ENCODE measurements at places on chromosomes 12 and 14.

GRCh38 chr12:114868995-114869834 is 185.2 kb upstream of the TBX3 start:
- no peak for DNase-seq

GRCh38 chr14:37197421-37198272 is at the start of gene MIPOL1:
MIPOL1 (plus strand) TSS chr14:37197937; CDS start chr14:37247889, 49,952 bp downstream.
- DNase-seq: no peak

- no peak for DNase-seq
Observed at GRCh38 chr14:94903338-94903737, 133.4 kb upstream of the GSC start.

- DNase-seq: no peak
Observed at GRCh38 chr14:92523752-92524151, 10.2 kb downstream of the RIN3 start.

GRCh38 chr14:95903165-95903564 is 26.5 kb downstream of the TUNAR start:
- no peak for DNase-seq

GRCh38 chr14:71322655-71323250 is 415.5 kb downstream of the PCNX1 start:
- DNase-seq: peak; percentile 50

DNA sequence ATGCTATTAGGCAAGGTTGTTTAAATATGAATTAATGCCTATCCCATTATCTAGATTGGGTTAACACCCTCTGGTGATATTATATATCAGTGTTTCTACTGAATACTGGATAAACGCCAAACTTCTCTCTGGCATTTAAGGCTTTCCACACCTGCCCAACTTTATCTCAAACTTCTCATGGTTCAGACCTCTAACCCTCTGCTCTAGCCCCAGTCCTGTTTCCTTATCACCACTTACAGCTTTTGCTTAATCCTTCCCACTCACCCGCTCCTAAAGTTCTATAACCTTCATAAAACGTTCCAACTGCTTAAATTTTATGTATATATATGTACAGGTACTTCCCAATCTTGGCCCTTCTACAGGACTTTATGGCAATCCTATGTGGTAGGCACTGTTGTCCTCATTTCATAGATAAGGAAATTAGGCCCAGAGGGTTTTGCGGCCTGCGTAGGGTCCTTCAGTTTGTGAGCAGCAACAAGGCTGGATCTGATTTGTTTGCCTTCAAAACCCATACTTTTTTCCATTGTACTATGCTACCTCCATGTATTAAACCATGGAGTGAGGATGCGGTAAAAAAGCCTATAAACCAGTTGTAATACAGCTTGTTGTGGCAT is 1.2 kb downstream of the LPCAT3 start:
- DNase-seq: no peak

- DNase-seq: no peak
Observed at GRCh38 chr14:59455411-59455810, 9.8 kb downstream of the GPR135 start.

- no peak for DNase-seq
Observed at GRCh38 chr14:99226687-99227086, 45.3 kb downstream of the BCL11B start.

GRCh38 chr14:56555921-56556570 is 23.6 kb upstream of the TMEM260 start:
- no peak for DNase-seq

- no peak for DNase-seq
Observed at GRCh38 chr12:103868215-103868614, 27.2 kb upstream of the NT5DC3 start.

- no peak for DNase-seq
Observed at GRCh38 chr14:74358176-74358829, 10.0 kb downstream of the VRTN start.

- no peak for DNase-seq
Observed at GRCh38 chr12:74317078-74317601, 220.5 kb upstream of the ATXN7L3B start.

- no peak for DNase-seq
Observed at GRCh38 chr12:114272605-114273004, 133.3 kb downstream of the TBX5 start.

DNA sequence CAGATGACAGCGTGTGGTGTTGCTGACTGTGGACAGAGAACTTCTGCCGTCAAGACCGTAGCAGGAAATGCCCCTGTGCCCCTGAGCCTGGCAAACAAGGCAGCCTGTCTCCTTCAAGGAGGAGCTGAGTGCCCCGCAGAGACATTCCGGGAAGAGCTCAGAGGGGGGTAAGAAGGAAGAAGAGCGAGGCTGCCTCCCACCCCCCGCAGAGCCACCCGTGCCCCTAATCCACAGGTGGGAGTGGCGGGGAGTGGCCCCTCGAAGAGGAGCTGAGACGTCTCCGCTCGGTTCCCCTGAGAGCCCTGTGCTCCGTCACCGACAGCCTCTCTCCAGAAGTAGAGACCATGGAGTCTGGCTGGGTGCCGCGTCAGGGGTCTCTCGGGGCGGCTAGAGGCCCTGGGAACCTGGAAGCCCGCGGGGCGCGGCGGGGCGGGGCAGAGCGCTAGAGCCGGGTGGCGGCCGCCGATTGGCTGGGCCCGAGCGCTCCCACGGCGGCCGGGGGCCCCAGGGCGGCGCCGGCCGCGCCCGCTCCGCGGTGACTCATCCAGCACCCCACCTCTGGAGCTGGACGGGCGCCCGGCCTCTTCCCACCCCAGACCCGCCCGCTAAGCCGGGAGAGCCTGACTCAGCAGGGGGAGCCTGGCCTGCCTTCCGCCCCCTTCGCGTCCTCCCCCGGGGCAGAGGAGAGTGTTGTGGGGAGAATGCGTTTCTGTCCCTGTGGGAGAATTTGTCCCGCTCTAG is 25.2 kb upstream of the KRT78 start:
- peak; percentile 61 for DNase-seq

- DNase-seq: peak; percentile 66
Observed at GRCh38 chr12:47360771-47361388, 281.1 kb upstream of the AMIGO2 start.

GRCh38 chr12:81683881-81684280 is 75.3 kb downstream of the PPFIA2 start:
- no peak for DNase-seq

- no peak for DNase-seq
Observed at GRCh38 chr12:120862664-120863063, 41.5 kb downstream of the SPPL3 start.

DNA sequence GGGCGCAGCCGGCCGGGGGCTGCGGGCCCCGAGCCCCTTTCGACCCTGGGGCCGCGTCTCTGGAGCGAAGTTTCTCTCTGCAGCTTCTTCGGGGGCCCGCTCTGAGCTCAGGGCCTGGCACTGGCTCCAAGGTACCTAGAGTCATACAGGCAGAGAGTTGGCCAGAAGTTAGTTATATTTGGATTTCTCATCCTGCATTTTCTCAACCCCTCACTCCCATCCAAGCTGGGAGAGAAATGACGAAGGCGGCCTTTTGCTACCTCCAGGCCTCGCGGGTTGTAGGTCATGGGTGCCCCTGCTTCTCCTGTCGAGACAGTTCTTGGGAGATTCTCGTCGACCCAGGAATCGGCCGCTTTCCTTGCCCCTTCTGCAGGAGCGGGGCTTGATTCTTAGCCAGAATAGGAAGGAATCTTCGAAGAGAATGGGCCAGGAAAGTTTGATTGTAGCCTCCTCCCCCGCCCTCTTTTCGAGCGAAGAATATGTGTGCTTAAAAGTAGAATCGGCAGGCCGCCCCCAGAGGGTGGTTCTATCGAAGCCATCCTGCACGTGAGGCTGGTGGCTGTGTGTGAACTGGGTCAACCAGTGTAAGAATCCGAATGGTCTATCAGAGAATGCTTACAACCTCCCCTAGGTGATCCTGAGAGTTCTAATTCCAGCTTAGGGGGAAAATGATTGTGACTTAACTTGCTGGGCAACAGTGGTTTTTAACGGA is 785 bp downstream of the MLEC start:
- peak; percentile 59 for DNase-seq

- DNase-seq: peak; percentile 50
Observed at GRCh38 chr12:122064025-122064777, 14.4 kb upstream of the MLXIP start.

GRCh38 chr12:116454950-116455447 is 104.2 kb upstream of the MAP1LC3B2 start:
- no peak for DNase-seq

GRCh38 chr12:23253191-23253590 is 628.2 kb downstream of the ETNK1 start:
- no peak for DNase-seq

DNA sequence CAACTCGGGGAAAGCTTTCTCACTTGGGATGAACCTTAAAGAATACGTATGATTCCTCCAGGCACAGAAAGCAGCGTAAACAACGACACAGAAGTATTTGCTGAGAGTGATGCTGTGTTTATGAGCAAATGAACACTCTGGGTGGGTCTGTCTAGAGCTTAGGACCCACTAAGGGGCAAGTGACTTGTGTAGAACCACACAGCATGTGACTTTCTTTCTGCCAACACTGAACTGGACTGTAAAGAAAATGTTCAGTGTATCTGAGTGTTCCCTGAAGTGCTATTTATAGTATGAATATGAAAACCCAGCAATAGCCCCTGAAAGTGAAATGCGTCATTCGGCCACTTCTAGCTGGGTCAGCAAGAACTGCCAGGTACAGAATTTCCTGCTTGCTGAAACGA is 78.5 kb downstream of the ST8SIA1 start:
- DNase-seq: no peak

DNA sequence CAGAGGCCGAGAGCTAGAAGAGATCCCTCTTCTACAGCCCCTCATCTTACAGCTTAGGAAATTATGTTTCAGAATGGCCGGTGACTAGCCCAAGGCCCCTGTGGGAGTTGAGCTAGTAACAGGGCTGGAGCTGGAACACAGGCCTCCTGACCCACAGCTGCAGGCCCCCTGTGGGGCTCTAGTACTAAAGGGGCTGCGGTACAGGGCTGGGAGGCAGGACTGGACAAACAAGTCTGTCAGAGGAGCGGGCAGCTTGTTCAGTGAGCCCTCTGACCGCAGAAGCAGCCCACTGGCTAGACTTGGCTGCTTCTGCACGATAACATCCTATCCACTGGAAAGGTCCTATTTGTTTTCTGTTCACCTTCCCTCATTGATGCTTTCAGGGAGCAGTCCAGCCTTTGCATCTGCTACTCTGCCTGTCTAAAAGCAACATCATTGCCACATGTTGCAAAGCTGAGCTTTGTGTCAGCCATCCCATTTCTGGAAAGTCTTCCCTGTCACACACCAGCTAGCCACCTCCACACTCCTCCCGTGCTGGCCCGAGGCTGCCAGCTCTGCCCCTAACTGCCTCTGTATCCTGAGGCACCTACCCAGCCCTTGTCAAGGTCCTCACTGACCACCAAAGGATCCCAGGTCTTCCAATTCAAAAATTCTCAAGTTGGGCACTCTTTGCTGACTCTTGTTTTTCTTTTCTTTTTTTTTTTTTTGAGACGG is 10.2 kb downstream of the PSMC1 start:
- no peak for DNase-seq

GRCh38 chr14:104643306-104643705 is 38.7 kb upstream of the TMEM179 start:
- DNase-seq: no peak

DNA sequence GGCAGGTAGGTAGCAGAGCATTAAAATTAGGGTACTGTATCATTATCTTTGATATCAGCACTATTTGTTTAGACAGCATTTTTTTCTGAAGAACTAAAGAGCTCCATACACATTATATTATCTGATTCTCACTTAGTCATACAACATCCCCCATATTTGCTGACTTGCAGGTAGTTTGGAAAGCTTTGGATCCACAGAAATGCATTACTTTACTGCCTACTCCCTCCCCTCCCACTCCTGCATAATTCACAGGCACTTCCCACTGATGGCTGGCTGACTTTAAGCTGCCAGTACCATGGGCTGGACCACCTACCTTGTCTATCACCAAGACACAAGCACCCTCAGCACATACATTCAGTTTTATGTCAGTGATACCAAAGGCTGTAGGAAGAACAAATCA is 110.4 kb downstream of the SLC8A3 start:
- no peak for DNase-seq

DNA sequence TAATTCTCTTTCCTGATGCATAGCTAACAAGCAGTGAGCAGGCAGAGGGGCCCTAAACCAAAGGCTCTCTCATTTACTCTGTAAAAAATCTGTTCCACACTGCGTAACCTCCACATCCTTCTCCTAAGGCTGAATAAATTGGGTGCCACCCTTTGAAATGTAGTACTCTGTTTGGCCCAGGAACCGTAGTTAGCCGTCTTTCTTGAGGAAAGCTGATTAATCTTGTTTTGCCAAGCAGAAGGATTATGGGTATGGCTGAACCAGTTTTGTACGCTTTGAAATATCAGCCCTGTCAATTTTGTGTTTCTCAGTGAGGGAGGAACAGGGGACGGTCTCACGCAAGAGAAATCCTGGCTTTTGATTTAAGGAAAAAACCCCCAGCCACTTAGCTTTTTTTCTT is 19.7 kb downstream of the EML1 start:
- DNase-seq: no peak

- no peak for DNase-seq
Observed at GRCh38 chr12:1773937-1774655, 46.3 kb upstream of the LRTM2 start.

- DNase-seq: no peak
Observed at GRCh38 chr12:12513416-12514006, 49.2 kb downstream of the DUSP16 start.

GRCh38 chr12:115455268-115455681 is 771.3 kb upstream of the TBX3 start:
- DNase-seq: no peak

- no peak for DNase-seq
Observed at GRCh38 chr14:102192840-102193502, 53.3 kb downstream of the WDR20 start.

GRCh38 chr12:4244868-4245267 is 28.7 kb upstream of the CCND2 start:
- DNase-seq: no peak

GRCh38 chr12:90028635-90029051 is 320.0 kb upstream of the ATP2B1 start:
- DNase-seq: no peak

GRCh38 chr14:88516861-88517357 is 37.9 kb downstream of the PTPN21 start:
- DNase-seq: no peak

GRCh38 chr14:58628406-58628805 is 9.4 kb upstream of the DACT1 start:
- DNase-seq: no peak

- no peak for DNase-seq
Observed at GRCh38 chr12:105175397-105175990, 60.5 kb downstream of the APPL2 start.

- peak; percentile 35 for DNase-seq
Observed at GRCh38 chr12:132190012-132190755, 45.9 kb downstream of the NOC4L start.

DNA sequence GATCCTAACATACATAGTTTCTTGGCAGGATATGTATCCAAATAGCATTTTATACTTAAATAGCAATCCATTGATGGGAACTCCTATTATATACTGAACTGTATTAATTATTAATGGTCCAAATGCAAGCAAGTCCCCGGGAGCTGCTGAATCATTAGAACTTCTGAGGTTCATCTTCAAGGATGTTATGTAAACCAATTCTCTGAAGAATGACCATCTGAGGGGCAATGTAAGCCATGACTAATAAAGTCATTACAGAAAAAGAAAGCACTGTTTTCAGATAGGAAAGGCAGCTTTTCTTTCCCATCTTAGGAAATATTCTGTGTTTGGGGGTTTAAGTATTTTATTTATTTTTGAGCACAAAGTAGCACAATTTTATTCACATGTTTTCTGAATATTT is 166.1 kb upstream of the SLC16A7 start:
- no peak for DNase-seq

- DNase-seq: no peak
Observed at GRCh38 chr12:52580496-52580895, 6.9 kb upstream of the KRT74 start.
